ENCODE measurements at places on chromosomes 2 and 18.

DNA sequence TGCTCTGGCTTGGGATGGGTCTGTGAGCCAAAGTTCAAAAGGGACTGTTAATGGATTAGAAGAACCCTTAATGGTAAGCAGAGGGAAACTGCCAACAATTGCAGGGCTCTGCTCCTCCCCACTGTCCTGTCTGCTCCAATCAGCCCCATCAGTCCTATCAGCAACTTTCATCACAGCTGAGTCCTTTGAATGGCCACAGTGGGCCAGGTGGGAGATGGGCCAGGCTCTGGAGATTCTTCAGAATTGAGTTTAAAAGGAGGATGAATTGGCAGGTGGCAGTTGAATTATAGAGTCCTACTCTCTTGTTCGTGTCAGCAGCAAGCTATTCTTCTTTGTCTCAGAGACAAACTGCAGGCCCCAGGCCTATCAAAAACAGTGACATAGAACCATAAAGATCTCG lies 573.9 kb downstream of the EPHA4 start:
- DNase-seq = no peak

DNA sequence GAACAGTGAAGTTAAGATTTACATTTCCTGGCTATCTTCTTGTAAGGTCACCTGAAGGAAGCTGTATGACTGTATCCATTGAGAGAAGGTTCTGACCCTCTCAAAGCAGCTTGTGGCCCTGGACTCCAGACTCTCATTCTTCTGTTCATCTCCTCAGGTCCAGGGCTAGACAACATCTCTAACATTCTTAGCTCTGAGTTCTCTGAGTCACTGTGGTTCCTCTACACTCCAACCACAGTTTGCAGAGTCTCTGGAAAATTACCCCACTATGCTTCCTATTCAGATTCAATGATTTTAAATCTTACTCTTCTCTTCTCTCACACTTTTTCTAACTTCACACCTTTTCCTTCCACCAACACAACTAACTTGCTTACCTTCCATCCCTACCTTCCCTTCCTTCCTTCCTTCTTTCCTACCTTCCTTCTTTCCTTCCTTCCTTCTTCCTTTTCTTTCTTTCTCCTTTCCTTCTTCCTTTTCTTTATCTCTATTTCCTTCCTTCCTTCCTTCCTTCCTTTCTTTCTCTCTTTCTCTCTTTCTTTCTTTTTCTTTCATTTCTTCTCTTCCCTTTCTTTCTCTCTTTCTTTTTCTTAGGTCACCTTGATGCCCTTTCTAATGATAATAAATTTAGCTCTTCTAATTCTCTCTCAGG lies 824.3 kb upstream of the ZEB2 start:
- peak; percentile 53 for DNase-seq

DNA sequence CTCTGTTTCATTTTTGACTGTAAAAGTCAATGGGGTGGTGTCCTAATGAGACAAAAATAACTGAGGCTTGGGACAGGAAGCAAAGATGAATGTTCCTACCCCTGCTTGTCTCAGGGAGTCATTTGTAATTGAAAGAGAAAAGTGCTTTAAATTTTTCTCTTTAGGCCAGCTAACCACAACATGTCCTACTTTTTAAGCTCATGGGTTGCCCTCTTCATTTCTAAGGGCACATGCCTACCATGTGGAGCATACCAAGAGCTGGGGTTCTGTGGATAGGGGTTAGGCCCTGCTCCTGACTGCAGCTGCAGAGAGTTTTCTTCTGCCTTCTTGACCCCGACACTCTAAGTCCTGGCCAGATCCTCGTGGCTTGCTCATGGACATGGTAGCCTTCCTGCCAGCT lies 96.8 kb upstream of the ARL4C start:
- peak; percentile 13 for DNase-seq

DNA sequence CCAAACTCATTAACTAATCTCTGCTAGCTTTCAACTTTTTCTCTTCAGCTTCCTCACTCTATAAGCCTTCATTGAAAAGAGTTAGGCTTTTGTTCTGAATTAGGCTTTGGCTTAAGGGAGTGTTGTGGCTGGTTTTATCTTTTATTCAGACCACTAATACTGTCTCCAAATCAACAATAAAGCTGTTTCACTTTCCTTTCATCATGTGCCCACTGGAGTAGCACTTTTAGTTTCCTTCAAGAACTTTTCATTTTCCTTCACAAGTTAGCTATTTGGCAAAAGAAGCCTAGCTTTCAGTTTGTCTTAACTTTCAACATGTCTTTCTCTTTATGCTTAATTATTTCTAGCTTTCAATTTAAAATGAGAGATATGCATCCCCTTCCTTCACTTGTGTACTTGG lies 271.7 kb upstream of the FSIP2 start:
- DNase-seq = no peak

- no peak for DNase-seq
Observed at GRCh38 chr18:28766721-28767120, 589.8 kb upstream of the CDH2 start.

All from AG08395 (cell line).